ENCODE measurements at places on chromosomes 6 and 20.

GRCh38 chr6:79232696-79233462 is 1.6 kb downstream of the HMGN3 start:
- no peak for DNase-seq

DNA sequence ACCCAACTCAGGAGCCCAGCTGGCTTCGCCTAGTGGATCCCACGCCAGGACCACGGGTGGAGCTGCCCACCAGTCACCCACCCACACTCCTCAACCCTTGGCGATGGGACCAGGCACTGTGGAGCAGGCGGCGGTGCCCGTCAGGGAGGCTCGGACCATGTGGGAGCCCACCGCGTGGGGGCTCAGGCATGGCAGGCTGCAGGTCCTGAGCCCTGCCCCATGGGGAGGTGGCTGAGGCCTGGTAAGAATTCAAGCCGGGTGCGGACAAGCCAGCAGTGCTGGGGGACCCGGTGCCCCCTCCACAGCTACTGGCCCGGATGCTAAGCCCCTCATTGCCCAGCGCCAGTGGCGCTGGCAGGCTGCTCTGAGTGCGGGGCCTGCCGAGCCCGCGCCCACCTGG is 123.1 kb upstream of the LGSN start:
- no peak for DNase-seq

GRCh38 chr20:57317789-57318371 is 11.7 kb upstream of the SPO11 start:
- DNase-seq, result no peak

DNA sequence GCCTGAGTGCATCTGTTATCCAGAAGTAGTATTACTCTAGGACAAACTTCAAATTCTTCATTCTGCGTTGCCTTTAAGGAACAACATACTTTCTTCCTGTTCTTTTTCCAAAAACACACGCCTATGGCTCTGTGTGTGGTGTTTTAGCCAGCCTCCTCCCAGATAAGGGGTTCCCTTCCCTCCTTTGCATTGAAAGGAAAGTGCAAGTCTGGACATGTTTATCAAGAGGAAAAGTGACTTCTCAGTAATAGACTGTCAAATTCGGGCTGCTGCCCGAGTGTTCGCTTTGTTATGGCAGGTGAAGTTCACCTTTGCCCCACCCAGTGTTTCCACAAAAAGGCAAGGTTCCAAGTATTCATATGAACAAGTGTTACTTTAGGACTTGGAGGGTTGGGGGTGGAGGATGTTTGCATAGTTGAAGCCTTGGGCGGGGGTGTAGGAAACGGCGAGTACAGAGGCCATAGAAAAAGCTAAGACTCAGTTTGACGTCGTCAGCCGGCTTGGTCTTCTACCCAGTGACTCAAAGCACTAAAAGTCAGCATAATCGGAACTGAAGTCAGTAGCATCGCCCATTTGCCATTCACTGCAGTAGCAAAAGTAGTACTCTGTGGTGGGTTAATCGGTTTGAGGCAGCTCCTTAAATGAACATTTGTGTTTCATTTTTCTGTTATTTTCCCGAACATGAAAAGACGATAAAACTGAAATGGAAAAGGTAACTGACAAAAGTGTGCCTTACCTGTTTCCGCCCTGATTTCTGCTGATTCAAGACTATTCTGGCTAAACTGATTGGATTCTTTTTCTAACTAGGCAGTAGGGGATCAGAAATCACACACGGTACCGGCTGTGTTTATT is 12.5 kb downstream of the PRDM1 start:
- no peak for DNase-seq

DNA sequence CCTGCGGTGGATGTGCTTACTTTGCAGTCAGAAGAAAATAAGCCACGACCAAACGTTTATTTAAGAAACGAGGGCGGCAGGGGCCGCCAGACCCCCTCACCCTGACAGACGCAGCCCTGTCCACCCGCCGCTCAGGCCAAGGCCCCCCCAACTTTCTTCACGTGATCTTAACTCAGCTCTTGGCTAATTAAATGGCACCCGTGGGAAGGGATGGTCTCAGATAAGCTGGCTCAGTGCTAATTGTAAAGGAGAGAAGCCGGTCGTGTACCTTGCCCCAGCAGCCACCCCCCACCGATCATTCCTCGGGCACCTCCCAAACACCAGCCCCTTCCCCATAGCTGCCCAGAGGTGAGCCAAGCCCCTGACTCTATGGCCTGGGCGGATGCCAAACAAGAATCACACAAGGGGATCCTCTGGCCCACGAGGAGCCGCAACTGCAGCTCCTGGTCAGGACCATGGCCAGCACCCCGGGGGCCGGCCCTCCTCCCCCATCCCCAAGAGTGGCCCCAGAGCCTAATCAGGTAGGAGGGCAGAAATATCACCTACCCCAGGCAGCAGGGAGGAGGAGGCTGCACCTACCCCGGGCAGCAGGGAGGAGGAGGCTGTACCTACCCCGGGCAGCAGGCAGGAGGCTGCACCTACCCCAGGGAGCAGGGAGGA is 11.2 kb downstream of the KCNQ2 start:
- no peak for DNase-seq

- DNase-seq, result no peak
Measured at GRCh38 chr6:109056661-109057060, 38.0 kb downstream of the SESN1 start.

DNA sequence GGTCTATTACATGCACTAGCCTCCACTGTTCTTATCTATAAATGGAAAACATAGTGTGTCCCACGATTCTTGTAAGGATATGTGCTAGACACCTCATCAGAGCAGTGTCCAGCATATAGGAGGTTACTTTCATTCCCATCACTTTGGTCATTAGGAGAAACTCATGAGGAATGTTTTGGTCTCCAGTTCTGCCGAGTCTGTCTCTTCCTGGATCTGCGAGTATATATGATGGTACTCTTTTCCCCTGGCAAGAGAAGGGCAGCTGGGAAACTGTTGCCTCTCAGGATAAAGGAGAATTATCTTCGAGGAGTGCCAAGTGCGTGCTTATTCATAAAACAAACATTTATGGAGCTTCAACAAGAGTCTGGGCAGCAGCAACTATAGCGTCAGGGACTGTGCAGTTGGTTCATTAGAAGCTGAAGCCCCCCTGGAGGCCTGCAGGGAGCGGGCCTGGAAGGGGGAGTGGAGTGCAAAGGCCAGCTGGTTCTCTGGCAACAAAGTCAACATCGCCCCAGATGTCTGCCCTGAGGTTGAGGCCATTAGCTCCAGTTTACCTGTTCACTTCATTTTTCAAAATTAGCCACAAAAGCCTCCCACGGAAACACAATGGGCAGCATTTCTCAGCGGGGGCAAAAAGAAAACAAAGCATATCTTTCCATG is 811.9 kb downstream of the MAFB start:
- no peak for DNase-seq

GRCh38 chr6:42467651-42468050 is 15.9 kb upstream of the TRERF1 start:
- DNase-seq, result no peak

GRCh38 chr20:45874576-45874975 is 6.5 kb upstream of the ZSWIM1 start:
- DNase-seq, result no peak

- DNase-seq, result no peak
Measured at GRCh38 chr6:20583444-20583800, 49.2 kb downstream of the CDKAL1 start.

DNA sequence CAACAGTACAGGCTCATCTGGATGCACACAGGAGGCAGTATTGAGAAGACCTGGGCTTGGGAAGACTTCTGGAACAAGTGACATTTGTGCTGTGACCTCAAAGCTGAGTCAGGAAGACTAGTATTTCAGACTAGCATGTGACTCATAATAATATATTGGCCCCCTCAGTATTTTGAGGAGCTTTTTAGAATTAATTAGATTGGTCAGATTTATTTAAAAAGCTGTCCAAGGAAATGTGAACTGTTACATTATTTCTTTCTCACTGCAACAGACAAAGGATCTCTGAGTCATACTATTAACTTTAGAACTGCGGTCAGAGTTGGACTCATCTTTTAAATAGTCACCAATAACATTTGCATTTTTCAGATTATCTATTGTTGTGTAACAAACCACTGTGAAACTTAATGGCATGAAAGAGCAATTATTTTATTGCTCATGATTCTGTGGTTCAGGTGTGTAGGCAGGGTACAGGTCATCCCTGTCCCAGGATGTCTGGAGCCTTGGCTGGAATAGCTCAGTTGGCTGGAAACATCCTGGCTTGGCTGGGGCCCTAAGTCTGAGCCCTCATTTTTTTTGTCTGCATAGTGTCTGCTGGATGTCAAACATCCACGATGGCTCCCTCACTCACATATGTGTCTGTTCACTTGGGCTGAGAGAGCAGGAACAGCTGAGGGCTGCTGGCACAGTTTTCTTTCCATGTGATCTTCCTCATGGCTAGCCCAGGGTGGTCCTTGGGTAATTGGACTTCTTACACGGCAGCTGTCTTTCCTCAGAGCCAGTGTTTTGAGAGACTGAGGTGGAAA is 46.9 kb downstream of the MAP3K4 start:
- peak; percentile 5 for DNase-seq

DNA sequence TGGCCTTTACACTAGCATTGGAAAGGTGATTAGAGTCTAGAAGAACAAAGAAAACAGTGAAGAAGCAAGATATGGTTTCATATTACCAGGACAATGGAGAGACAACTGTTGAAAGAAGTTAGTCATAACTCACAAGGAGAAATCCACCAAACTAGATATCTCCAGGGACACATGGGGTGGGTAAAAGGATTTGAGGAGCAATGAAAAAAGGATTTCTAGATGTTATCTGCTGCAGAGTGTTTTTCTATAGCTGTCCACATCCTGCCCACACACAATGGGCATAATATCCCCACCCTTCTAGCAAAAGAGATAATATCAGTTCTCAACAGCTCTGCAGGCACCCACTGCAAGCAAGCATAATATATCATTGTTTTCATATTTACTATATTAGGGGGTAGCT is 303.1 kb downstream of the HAO1 start:
- DNase-seq, result no peak

DNA sequence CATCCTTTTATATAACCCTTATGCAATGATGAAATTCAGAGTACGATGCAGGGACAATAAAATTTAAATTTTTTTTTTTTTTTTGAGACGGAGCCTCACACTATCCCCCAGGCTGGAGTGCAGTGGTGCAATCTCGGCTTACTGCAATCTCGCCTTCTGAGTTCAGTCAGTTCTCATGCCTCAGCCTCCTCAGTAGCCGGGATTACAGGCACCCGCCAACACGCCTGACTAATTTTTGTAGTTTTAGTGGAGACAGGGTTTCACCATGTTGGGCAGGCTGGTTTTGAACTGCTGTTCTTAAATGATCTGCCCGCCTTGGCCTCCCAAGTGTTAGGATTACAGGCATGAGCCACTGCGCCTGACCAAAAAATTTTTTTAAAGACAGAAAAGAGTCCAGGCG is 15.2 kb downstream of the MTO1 start:
- no peak for DNase-seq

- DNase-seq, result no peak
Measured at GRCh38 chr6:15484140-15484539, 178.7 kb downstream of the DTNBP1 start.

DNA sequence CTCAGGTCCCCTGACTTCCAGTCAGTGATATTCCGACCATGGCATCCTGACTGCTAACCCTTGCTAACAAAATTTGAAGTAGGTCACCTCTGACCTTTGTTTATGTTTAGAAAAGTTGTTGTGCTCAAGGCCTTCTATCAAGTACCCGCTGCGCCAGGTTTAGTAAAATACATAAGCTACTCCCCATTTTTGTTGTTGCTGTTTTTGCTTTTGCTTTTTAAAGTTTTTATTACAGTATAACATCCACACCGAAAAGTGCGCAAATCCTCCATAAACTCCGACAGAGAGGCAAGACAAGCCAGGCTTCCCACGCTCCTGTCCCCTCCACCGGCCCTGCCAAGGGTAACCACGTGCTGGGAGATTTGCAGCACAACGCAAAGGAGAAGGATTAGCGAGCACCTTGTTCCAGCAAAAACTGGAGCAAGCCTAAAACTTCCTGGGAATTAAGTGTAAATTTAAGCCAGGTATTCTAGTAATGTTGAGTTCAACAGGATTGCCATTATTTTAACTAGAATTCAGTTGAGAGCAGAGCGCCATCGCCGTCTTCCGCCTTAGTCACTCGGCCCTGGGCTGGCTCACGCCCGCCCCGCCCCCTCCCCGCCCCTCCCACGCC is 17.8 kb upstream of the HMGN4 start:
- DNase-seq, result peak; percentile 67

All from left kidney (tissue), 8 donors.